AML-193 (cell line): ENCODE measurements at places on chromosomes 2 and 18.

DNA sequence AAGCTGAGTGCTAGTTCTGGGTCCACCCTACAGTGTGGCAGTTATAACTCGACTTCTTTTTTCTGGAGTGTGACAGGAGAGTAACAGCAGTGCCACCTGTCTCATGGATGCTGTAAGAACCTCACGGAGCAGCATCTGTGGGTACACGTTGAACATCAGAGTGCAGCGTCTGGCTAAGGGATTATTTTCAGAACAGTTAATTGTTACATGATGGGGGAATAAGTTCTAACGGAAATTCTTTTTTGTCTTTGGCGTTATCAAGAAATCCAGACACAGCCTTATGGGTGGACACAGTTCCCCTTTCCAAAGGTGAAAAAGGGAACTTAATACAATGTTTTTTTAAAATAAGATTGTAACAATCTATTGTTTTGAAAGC, 28.3 kb upstream of the TOGARAM2 start:
- peak; percentile 60 for DNase-seq

DNA sequence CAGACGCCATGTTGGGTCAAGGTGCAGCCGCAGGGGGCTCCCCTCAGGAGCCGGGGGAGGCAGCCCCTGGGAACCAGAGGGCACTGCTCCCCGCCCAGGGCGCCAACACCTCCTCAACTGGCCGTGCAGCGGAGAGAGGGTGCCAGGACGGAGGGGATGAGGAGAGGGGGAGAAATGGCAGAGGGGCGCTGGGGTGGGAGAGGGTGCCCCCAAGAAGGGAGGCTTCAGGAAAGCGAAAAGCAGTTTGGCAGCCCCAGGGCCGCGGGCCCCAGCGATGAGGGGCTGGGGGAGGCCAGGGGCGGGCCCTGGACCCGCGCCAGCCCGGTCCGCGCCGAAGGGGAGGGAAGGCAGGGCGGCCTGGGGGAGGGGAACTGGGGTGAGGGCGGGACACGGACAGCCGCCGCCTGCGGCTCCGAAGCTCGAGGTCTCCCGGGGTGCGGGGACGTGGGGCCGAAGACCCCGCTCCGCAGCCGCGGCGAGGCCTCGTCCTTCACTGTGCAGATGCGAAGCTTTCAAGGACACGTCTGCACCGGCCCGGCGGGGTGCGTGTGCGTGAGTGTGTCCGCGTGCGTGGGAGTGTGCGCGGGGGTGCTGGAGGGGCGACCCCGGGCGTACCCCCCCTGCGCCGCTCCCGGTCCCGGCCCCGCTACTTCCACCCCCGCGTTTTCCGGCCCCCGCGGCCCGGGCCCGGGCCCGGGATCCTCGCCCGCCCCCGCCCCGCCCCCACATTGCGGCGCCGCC, 1.4 kb downstream of the DNMT3A start:
- DNase-seq = no peak

DNA sequence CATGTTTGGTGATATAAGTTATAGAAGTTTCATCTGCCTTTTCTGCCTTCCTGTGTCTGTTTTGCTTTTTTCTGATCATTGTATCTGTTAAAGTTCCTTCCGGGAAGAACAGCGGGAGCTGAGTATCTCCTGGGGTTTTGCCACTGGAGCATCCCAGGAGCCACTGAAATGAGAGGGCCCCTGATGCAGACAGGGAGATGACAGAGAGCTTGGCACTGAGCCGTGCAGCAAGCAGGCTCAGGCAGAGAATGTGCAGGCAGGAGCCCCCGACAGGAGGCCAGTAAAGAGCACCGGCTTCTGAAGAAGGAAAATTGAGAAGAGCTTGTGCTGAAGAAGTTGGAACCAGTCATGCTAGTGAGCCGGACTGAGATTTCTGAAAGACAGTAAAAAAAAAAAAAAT, 137.8 kb downstream of the TDRD15 start:
- no peak for DNase-seq

- no peak for DNase-seq
Measured at GRCh38 chr2:73028841-73029240, 42.7 kb downstream of the SFXN5 start.

DNA sequence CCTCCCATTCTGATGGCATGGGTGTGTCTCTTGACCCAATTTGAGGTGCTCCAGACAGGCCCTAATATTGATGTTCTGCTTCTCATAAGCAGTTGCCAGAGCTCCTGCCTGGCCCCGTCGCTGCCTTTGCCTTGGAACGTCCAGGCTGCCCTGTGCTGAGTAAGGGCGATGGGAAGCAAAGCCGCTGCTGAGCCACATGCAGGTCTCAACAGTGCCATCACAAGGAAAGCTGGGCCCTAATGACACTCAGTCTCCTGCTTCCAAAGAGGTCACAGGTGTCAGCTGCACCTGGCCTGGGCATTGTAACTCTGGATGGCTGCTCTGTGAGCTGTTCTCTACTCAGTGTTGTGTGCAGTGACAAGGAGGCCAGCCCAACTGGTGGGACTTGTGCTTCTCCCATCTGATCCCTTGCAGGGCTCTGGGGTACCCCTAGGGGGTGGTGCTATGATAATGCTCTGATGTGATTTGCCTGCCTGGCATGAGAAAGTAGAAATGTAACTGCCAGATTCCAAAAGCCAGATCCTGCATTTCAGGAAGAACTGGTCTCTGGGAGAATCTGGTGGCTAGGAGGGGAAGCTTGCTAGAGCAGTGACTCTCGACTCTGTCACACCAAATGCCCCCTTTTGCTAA, 8.7 kb downstream of the TTC39C start:
- DNase-seq = no peak

DNA sequence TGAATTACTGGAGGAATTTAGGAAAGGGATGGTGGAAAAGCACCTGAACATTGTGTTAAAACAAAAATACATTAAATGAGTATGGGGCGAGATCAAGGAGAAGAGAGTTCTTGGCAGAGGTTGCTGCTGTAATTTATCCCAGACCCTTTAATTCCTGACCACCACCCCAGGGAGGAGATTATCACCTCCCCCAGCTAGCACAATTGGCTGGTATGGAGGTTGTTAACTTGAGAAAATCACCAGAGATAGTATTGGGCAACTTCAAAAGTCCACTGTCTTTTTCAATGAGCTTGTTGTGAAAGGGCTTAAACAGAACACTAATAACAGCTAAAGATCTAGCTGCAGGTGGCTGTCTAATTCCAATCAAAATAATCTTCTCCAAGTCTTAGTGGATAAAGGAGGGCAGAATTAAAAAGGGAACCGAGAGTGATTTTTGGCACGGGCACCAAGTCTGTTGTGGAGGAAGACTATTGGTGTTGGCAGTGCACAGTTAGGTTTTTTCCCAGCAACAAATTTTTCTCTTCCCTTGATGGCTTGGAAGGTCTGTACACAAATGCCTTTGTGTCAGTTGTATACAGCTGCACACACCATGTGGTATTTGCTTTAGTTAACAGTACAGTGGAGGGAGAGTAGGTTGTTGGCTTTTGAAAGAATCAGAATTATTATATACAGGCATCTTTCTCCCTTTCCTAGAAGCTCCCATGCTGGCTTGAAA, 289.5 kb downstream of the SLC4A3 start:
- DNase-seq = no peak

DNA sequence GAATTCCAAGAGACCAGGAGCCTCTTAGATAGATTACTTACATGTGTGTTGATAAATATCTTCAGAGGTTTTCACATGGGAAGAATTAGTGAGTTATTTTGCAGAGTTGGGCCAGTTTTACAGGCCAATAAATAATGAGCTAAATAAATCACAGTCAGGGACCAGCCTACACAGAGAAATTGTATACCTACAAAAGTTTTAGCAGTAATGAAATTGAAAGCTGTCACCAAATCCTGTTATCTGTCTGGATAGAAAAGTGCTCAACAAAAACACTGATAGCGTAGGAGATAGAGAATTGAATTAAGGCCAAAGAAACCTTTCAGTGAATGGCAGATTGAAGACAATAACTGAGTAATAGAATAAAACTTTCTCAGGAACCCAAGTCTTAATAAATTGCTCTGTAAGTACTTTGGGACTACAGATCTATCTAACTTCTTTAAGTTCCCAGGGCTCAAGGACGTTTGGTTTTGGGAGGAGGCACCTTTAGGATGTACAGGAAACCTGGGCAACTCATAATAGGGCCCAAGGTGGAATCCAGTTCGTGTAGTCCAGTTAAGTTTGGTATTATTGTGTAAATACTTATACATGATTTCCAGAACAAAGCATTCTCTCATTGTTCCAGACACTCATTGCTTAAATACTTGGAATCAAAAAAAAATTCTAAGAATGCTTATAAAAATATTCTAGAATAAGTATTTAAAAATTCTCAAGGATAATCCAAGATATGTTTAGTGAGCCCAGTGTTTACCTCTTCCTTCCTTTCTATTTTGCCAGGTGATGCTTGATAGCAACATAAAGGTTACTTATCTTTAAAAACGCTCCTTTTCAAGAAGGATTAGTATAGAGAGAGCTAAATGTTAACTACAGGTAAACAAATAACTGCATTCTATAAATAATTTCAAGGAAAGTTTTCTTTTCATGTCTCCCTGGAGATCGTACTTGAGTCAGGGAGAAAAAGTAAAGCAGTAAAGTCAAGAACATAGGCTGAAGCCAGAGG, 134.5 kb downstream of the NCKAP5 start:
- no peak for DNase-seq

GRCh38 chr2:121837591-121837990, 82.1 kb downstream of the TSN start:
- no peak for DNase-seq

DNA sequence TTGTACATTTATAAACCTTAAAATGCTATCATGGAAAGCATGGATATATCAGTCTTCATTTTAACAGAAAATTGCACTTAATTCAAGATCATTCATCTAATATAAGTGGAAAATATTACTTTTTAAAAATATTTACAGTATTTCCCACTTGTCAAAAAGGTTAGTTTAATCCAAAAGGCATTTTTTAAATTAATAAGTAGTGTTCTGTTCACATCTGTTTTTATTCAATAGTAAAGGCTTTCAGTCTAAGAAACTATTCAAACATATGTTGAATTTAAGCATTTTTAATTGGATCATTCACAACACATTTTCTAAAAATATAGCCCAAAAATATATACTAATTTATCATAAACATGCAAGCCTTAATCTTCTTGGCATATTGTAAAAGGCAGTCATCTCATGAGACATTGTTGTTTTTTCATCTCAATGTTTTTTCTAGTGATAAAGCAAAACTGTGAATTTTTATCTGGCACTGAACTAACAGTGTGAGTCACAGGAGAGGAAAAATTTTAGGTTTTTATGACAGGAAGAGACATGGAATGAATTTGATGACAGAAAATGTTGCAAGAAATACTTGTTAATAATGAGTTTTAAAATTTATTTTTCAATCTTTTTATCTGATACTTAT, 1642.5 kb upstream of the TMEFF2 start:
- DNase-seq = no peak
